ENCODE measurements at places on chromosomes 4 and X.

GRCh38 chrX:49884290-49884862 lies 5.1 kb downstream of the USP27X start:
- DNase-seq, result peak; percentile 41

DNA sequence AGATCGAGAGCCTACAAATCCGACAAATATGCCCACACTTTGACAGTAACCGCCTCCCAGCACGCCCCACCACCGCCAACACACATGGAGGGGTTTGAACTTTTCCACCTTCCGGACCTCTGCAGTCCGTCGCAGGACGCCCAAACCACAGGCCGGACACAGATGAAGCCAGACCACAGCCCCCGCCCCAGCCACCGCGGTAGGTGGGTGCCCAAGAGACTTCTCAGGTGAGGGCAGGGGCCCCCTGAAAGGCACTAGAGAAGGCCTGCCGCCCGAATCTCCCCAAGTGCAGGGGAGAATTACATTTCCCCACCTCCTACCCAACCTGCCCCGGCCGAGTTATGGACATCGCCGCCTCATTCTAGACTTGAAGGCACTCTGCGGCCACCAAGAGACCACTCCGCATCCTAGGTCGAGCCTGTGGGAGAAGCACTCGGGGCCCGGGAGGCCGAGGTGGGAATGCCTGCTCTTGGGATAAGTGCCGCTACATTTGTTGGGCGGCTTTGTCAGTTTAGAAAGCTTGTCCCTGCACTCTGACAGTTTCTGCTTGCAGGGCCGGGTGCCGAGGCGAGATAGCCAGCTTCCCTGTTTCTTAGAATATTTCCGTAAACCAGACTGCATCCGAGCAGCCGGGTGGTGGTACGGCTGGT lies 21.5 kb downstream of the HAND2 start:
- DNase-seq, result no peak

GRCh38 chrX:55451990-55452832 lies at the start of gene MAGEH1:
Gene MAGEH1 (plus strand): TSS chrX:55452127. CDS start chrX:55452375, 248 bp downstream.
- DNase-seq, result peak; percentile 60

DNA sequence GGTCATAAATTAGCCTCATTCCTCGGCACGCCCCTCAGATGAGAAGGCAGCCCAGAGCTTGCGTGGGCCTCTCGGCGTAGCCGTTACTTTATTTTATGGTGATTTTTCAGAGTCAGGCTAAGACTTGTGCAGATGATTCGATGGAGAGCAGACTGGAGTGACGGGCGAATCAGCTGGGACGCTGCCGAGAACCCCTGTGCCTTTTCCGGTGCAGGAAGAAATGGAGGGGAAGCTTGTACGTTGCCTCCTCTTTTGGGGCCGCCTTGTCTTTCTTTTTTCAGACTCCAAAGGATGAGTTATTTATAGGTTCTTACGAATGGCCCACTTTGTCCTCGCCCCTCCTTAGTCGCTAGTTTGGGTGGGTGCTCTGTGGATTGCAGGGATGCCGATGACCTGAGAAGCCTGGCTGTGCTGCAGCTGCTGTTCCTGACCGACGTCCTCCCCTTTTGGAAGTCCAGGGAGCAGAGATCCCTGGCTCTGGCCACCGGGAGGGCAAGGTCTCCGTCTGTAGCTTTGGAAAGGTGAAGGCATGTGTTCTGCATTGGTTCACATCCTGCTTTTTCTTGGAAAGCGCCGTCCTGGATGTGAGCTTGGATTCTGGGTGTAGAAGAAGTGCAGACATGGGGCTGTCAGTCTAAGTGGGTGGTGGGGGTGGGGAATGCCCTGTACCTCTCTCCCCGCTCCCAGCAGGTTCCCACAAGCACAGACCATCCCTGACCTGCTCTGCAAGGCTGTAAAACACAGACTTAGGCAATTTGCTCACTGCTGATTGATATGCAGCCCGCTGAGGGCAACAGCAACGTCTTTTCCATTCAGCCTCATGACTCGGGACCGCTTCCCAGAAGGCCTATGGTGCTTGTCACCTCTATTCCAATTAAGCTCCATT lies 9.3 kb downstream of the SORCS2 start:
- DNase-seq, result no peak

GRCh38 chr4:113845138-113845537 lies 83.6 kb upstream of the CAMK2D start:
- DNase-seq, result no peak

DNA sequence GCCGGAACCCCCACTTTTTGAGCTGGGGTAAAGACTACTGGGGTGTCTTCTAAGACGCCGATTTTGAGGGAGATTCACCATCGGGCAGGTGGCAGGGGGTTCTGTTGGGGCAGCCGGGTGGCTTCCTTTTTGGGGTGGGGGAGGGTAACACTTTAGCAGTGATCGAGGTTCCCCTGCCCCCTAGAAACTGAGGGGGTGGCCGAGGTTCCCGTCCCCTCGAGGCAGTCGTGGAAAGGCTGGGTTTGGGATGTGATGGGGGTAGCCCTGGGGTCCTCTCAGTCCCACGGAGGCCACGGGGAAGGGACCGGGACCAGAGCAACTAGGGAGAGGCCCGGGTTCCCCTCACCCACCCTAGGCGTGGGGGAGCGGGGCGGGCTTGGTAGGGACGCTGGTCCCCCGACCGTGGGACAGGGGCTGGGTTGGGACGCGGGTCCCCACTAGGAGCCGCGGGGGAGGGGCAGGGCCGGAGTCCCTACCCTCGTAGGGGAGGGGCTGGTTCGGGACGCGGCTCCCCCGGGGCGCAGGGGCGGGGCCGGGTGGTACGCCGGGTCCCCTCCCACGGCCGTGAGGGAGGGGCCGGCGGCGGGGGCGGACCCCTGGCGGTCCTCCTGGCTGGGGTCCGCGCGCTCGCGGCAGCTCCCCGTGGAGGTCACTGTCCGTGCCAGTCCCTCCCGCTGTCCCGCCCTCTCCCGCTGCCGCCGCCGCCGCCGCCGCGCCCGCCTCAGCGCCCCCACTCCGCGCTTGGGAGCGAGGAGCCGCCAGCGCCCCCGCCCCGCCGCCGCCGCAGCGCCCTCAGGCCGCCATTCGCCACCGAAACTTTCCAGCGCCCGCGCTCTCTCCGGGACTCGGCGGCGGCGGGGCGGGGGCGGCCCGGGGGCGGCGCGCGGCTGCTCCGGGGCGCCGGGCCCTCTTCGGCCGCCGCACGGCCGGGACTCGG lies at the start of gene TBL1X:
Gene TBL1X, plus strand, starts transcription at position 624 of the 937 bp plus-strand sequence. CDS start 188,529 bp downstream, outside the sequence.
- peak; percentile 47 for DNase-seq

DNA sequence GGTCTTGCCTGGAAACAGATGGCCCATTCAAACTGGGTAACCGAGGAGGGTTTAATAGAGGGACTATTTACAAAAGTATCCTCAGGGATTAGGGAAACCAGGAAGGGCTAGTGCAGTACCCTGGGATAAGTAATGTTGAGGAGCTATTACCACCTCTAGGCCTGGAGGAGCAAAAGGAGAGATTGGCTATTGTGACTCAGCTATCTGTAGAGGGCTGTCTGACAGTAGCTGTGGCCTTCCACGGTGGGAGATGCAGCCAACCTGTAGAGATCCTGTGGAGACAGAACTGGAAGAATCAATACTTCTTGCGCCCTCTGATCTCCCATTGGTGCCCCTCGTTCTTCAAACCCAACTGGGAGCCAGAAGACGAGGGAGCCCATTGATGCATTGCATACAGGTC lies 34.1 kb upstream of the RPS6KA3 start:
- no peak for DNase-seq

DNA sequence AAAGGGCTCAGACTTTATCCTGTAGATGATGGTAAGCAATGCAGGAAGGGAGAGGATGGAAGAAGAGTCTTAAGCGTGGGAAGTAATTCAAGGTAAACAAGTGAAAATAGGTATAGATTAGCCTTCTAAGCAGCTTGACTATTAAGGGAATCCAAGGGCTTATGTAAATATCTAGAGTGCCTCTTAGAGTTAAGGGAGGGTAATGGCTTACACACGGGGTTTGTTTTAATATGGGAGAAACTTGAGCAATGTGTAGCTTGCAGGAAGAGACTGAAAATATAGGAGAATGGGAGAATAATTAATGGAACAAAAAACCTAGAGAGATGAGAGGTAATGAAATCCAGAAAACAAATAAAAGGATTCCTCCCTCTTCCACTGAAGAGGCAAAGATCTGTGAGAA lies 12.8 kb upstream of the SAP30 start:
- no peak for DNase-seq
